ENCODE measurements at places on chromosomes 2 and 18.
A peak's percentile ranks its signal among the peaks of the same experiment; 100 is the strongest.

DNA sequence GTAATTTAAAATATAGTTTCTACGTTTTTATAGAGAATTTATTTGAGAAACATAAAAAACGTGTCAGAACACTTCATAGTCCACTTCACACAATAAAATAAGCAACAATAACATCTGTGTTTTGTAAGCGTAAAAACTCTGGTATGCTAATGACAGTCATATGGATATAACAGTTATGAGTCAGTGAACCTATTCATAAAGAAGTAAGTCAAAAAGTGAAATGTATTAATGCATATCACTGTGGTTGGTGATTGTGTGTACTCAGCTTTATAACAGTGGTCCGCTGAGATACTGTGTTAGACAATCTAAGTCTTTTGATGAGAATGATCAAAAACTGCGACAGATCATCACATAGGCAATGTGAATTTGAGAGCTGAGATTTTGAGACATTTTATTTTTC lies 153.2 kb downstream of the WDR7 start:
- DNase-seq: no peak

DNA sequence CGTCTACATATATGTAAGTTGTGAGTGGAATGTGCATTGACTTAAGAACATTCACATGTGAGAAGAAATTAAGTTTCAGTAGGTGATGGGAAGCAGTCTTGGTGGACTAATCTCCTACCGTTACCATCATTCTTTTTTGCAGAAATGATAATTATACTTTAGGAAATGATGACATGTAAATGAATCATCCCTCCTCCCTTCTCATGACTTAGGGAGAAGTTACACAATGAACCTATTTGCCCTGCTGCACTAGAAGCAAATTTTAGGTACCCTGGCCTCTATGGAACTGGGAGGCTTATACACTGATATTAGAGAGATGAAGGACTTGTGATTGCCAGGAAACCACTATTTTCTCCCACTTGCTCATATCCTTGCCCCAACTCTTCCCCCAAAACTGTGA lies 214.2 kb downstream of the CALCRL start:
- no peak for DNase-seq

GRCh38 chr2:127196549-127196948 lies 23.6 kb downstream of the CYP27C1 start:
- DNase-seq: no peak

- no peak for DNase-seq
Measured at GRCh38 chr18:22872900-22873537, 60.1 kb upstream of the RBBP8 start.

DNA sequence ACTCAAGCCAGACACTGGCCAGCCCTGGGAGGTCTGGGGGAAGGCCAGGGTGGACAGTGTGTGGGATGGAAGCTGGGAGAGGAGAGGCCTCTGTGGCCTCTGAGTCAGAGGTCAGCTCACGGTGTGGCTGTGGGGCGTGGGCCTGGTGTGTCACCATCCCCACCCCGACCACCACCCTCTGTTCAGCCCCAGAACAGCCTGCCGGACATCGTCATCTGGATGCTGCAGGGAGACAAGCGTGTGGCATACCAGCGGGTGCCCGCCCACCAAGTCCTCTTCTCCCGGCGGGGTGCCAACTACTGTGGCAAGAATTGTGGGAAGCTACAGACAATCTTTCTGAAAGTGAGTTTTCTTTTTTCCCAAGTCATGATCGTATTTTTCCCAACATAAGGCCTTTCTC lies 110.5 kb downstream of the DYSF start:
- DNase-seq: no peak

- DNase-seq: no peak
Measured at GRCh38 chr18:80200932-80201672, 46.2 kb downstream of the PARD6G start.

DNA sequence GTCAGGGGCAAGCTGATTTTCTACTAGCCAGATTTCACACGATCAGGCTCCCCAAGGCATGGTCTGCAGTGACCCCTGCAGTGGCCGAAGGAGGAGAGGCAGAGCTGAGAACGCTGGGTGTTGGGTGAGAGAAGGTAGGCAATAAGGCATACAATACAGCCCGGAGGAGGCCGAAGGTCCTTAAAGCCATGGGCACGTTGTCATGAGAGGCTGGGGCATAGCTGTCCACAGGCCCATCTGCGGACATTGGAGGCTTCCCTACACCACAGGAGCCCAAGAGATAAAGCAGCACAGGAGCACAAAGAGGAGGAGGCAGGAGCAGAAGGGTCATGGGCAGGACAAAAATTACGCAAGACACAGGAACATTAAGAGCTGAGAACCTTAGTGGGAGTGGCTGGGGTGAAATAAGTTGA lies 16.7 kb upstream of the BZW1 start:
- no peak for DNase-seq

DNA sequence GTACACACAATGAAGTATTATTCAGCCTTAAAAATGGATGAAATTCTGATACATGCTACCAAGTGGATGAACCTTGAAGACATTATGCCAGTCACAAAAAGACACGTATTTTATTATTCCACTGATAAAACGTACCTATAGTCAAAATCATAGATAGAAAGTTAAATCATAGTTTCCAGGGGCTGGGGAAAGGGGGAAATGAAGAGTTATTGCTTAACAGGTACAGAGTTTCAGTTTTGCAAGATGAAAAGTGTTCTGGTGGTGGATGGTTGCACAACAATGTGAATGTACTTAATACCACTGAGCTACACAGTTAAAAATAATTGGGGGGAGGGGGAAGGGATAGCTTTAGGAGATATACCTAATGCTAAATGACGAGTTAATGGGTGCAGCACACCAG lies 279.0 kb upstream of the STON1 start:
- no peak for DNase-seq

- DNase-seq: peak; percentile 24
Measured at GRCh38 chr2:45652090-45653031, 886 bp downstream of the PRKCE start.

DNA sequence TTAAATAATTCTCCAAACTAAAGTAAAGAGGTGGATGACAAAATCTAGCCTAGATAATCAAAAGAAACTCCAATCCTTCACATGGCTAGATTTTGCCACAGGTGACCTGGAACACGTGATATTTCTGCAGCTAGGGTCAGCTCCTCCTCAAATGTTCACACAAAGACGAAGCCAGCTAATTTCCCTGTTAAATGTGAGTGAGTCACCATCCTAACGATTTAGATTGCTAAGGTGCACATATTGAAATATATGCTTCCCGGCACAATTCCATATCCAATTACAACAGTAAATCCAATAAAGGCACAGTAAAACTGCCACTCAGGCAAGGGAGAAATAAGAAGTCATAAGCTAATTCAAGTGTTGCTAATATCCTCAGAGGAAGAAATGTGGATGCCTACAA lies 28.7 kb downstream of the IKZF2 start:
- no peak for DNase-seq

DNA sequence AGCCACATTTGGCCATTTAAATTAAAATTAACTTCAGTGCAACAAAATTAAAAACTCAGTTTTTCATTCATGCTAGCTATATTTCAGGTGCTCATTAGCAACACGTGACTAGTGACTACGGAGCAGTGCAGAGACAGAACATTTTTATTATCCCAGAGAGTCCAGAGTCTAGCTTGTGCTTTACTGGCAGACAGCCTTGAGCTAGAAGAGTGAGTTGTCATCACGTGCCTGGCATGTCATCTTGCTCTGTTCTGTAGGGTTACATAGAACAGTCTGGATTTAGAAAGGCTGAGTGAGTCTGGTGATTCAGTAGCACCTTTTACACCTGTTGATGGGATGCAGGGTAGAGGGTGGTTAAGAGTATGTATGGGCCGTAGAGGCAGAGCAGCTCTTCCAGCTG lies 136.9 kb upstream of the IL1R2 start:
- DNase-seq: no peak

- no peak for DNase-seq
Measured at GRCh38 chr2:235049719-235050118, 97.9 kb downstream of the SH3BP4 start.

DNA sequence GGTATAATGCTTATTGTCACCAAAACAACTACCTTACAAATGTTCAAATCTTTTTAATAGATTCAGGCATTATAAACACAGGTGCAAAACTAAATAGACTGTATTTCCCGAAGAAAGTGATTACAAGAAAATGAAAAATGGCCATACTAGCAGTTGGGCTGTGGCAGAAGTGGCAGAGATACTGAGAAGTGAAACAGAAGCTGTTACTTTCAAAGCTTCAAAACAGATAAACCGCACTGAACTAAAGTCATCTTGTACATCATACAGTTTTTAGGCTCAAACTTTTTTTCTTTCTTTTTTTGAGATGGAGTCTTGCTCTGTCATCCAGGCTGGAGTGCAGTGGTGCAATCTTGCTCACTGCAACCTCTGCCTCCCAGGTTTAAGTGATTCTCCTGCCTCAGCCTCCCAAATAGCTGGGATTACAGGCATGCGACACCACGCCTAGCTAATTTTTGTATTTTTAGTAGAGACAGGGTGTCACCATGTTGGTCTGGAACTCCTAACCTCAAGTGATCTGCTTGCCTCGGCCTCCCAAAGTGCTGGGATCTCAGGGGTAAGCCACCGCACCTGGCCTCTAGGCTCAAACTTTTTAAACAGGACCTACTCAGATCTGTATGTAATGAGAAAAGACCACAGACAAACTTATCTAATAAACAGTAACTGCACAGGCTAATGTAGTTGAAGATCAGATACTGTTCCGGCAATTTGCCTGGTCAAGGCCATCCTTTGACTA lies 77.9 kb upstream of the SATB2 start:
- no peak for DNase-seq

DNA sequence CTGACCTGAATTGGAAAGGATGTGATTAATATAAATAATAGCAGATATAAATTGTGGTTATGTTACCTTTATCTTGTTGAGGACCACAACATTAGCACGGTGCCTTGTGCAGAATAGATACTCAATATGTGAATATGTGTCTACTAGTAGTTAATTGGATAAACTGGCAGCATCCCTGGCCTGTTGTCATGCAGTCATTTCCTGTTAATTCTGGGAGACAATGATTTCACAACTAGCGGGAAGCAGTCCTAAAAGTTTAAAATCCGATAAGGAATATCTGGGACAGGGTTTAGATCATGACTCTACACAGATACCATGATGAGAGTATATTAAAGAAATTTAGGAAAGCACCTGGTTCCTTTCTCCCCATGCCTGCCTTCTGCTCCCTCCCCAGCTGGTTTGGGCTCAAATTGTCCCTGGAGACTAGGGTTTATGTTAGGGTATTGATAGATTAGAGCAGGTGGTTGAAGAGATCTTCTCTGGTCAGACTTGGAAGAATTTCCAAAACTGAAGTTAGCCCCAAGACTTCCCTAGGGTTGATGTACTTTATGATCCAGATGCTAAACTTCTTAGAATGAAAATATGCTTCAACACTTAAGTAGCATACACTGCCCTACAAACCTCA lies 32.8 kb downstream of the CYBRD1 start:
- DNase-seq: no peak

GRCh38 chr18:45267622-45268021 lies 347.7 kb upstream of the SLC14A2 start:
- DNase-seq: no peak

DNA sequence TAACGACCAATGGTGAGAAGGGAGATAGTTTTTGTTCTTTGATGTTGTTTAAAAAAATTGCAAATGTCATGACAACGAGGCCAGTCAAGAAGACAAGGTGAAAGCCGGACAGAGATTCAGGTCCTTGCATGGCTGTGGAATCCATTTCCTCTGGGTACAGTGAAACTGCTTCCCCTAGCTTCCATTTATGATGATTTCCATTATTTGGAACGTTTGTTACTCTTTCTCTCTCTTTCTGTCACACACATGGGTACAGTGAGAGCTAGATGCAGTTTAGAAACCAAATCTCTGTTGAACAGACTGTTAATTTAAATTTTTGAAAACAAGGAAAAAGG lies 57.4 kb upstream of the MSH2 start:
- DNase-seq: no peak

GRCh38 chr2:161913865-161914264 lies 160.2 kb downstream of the DPP4 start:
- DNase-seq: no peak

- no peak for DNase-seq
Measured at GRCh38 chr2:129256642-129257041, 722.8 kb upstream of the RAB6C start.

DNA sequence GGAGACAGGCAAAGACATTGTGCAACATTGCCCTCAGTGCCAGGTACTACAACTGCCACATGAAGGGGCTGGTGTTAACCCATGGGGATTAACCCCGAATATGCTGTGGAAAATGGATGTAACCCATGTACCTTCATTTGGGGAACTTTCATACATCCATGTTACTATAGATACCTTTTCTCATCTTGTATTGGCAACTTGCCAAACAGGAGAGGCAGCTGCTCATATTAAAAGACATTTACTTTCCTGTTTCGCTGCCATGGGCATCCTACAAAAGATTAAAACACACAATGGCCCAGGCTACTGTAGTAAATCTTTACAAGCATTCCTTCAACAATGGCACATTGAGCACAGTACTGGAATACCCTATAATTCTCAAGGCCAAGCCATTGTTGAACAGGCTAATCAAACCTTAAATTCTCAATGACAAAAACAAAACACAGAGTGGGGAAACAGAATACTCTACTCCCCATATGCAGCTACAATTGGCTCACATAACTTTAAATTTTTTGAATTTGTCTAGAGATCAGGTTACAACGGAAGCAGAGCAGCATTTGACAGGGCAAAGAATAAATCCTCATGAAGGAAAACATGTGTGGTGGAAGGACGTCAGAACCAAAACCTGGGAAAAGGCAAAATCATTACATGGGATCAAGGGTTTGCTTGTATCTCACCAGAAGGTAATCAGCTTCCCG lies 1723.5 kb upstream of the LRRTM1 start:
- no peak for DNase-seq

GRCh38 chr2:224807153-224807964 lies 91.2 kb upstream of the CCDC195 start:
- no peak for DNase-seq

GRCh38 chr2:5868931-5869330 lies 176.7 kb downstream of the SOX11 start:
- no peak for DNase-seq

DNA sequence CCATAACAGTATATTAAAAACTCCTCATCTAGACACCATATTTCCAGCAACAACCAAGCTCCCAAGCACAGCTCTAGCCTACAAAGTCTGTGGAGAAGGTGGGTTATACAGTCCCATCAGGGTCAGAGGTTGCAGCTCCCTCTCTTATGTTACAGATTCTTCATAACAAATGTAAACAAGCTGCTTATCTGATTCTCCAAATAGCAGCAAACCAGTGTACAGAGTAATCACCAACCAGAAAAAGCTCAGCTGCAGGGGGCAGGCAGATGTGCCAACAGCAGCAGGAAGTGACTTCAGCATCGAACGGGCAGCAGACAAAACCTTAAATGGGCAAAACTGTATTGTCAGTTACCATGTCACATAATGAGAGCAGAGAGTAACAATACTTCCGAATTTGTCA lies 52.9 kb upstream of the NABP1 start:
- peak; percentile 28 for DNase-seq

Data from natural killer cell (primary cell).